Hindlimb muscle (tissue), 1 donor: ENCODE measurements at places on chromosomes 5 and 9. TPM values are rescaled to one million over a fixed set of nuclear protein-coding genes. Genes with fewer than 3 reads are reported as not detected.

DNA sequence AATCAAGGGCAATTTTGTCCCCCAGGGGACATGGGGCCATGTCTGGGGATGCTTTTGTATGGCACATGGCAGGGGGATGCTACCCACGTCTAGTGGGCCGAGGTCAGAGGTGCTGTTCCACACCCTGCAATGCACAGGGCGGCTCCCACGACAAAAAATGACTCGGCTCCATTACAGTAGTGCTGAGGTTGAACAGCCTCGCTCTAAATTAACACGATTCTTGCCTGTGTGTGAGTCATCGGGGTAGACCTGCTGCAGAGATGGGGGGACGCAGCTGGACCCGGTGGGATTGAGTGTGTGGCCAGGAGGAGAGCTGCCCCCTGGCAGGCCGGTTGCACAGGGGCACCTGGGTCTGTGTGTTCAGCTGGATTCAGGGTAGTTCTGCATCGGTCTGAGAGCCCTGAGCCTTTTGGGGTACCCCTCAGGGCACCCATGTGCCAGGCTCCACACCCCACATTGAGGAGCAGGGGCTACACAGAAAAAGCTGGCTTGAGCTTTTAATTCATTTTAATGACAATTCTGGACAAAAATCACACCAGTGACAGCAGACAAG is 20.0 kb upstream of the COL5A1 start:
- DNase-seq, result no peak

DNA sequence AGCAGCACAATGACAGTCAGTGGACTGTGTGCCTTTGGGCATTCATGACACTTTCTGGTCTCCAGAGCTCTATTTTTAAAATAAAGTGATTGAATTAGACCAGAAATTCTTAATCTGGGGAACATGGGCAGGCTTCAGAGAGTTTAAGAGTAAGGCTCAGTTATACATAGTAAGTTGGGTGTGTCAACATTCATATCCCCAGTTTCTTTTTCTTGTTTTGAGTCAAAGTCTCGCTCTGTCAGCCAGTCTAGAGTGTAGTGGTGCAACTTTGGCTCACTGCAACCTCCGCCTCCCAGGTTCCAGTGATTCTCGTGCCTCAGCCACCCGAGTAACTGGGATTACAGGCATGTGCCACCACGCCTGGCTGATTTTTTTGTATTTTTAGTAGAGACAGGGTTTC is 13.7 kb upstream of the KIF4B start:
- no peak for DNase-seq

DNA sequence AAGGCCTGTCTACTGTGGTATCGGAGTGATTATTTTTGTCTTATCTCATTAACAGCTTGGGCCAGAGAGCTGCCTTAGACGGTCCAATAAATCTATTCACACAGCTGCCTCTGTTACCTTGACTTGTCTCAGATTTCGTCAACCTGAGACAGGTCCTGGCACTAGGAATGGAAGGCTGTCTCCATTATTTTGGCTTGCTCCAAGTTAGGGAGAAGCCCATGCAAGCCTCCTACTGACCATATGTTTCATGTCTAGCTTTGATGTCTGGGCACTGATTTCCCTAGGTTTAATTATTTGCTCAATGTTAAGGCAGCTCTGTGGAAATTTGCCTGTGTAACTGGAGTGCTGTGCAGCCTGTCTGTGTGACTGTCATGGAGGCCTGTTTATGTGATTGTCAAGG is 12.4 kb upstream of the RALGPS1 start:
- DNase-seq, result no peak

FAM169A gene
- polyA plus RNA-seq, result 0.44 TPM

GMCL2 gene
- not detected for polyA plus RNA-seq

GRCh38 chr9:14098486-14099180 is 215.3 kb downstream of the NFIB start:
- no peak for DNase-seq

RASGEF1C gene
- 4.9 TPM for polyA plus RNA-seq

BTNL3 gene
- polyA plus RNA-seq, result not detected

ANKRD31 gene
- polyA plus RNA-seq, result 0.14 TPM

DNA sequence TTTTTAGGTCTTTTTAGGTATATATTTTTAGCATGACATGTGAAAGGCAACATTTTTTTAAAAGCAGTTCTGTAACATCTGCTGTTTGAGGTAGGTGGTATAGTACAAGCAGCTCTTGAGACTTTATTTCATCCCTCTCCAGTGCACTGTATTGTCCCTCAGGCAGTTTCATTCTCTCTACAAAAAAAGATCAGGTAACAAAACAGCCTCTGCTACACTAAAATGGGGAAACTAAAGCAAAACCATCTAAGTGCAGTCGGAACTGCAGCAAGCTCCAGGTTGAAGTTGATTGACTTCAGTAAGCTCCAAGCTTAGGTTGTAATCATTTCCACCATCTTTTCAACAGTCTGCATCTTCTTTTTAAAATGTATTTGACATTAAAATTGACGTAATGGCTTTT is 195.6 kb downstream of the DEPDC1B start:
- no peak for DNase-seq

DNA sequence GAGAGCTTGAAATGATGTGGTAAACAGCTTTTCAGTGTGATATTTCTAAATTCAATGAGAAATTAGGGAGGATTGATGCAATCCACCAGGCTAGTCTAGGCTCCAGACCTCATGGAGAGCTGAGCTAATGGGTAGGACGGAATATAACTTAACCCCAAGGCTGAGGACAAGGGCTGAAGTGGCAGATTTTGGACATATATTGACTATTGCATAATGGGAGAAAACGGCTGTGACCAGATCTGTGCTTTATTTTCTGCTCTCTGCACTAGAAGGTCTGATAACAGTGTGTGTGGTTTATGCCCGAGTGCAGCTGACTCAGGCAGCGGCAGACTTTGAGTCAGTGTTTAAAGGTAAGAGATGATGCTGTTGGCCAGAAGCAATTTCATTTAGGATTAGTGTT is 70.6 kb downstream of the ACTBL2 start:
- no peak for DNase-seq

DNA sequence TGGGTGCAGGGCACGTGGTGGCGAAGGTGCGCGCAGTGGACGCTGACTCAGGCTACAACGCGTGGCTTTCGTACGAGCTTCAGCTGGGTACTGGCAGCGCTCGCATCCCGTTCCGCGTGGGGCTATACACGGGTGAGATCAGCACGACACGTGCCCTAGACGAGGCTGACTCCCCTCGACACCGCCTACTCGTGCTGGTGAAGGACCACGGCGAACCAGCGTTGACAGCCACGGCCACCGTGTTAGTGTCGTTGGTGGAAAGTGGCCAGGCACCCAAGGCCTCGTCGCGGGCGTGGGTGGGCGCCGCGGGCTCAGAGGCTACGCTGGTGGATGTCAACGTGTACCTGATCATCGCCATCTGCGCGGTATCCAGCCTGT is 2.1 kb downstream of the PCDHA2 start:
- DNase-seq, result no peak

DNA sequence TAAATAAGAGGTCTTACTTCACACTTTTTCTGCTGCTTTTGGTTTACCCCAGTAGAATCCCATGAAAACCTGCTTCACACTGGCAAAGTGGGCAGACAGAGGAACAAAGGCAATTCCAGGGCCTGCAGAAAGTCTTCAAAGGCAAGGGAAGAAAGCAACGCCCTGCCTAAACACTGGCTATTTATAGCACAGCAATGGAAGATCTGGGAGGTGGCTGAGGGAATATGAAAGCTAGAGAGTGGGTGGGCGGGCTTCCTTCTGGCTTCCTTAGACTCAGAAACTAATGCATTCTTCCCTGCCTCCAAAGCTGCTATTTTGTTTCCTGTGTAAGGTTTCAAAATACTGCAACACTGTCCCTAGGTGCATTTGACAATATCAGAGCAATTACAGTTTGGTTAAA is 46.8 kb downstream of the ELAVL2 start:
- peak; percentile 21 for DNase-seq

DNA sequence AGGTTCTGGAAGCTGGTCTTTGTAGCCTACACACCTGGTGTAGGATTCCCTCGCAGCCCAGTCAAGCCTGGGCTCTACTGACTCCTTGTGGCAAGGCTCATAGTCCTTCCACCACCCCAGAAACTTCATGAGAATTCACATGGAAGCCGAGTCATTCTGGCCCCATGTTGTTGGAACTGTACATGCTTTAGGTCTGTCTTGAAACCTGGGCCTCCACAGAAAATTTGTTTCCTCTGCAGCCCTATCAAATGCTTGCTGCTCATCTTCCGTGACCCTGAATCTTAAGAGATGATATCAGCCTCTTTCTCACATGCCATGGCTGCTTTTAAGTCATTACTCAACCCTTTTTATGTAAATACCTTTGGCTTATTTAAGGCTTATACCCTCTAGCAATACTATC is 113.4 kb upstream of the GRHPR start:
- no peak for DNase-seq

RECK gene
- polyA plus RNA-seq, result 19.0 TPM

- no peak for DNase-seq
Observed at GRCh38 chr5:143446535-143447226, 43.2 kb upstream of the NR3C1 start.

DNA sequence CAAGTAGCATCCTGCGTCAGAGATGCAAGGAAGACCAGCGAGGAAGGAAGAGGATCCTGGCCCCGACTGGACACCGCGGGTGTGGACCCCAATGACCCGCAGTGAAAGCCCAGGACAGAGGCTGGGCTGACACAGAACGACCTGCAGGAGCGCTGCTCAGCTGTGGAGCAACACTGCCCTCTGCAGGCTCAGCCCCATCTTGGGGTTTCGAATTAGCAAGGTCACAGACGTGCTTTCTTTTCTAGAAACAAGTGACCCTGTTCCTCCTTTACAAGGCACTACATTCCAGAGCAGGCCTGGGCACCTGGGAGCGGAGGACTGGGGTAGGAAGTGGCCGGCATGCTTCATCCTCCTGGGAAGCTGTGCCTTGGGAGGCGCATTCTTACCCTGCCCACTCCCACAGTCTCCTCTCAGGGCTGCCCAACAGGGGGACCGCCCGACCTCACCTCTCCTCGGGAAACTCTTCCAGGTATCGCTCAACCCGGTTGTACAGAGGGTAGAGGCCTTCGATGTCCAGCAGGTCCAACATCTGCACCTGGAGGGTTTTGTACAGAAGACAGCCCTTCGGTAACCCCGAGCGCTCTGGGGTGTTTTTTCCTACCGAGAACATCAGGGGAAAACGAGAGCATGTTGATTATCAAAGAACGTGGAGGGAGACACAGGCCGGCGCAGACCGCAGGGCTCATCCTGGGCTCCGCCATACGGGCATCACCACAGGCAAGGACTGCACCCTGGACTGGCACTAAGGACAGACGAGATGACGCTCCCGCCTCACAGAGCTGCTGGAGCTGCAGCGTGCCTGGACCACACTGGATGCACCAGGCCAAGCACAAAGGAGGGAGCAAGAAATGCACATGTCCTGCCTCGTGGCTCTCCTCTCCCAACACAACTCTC is 35.0 kb downstream of the IPPK start:
- peak; percentile 89 for DNase-seq

DNA sequence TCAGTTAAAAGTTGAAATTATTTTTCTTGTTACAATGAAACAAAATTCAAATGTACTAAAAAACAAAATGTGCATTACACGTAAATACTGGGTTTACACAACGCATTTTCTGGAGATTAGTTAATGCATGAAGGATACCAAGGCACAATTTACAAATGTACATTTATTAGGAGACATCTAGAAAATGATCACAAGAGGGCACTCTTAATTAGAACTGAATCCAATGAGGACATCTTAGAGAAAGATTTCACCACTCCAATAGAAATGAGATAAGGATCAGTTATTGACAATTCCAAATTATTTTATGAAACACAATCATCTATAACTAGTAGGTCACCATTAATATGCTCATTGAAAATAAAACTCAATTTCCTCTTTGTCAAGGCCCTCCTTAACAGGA is 36.6 kb upstream of the CDH12 start:
- no peak for DNase-seq

RGS7BP gene
- polyA plus RNA-seq, result 15.2 TPM

GRCh38 chr5:65021527-65022226 is 252.9 kb downstream of the CWC27 start:
- no peak for DNase-seq

DNA sequence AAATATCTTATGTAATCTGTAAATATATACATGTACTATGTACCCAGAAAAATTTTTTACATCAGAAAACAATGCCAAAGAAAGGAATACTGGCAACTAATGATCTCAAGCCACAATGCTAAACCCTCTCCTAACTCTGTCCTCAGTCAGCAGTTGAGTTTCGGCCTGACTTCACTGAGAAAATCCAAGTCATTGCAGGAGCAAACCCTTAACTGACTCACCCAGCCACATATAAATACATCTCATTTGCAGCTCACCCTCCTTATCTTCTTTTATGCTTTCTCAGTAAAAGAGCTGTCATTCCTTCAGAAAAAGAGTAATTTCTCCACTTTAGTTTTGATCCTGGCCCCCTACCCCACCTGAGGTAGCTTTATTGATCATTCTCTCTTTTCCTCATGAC is 46.1 kb upstream of the TMED7 start:
- no peak for DNase-seq

GRCh38 chr5:33491941-33492340 is 51.2 kb downstream of the TARS1 start:
- no peak for DNase-seq

DNA sequence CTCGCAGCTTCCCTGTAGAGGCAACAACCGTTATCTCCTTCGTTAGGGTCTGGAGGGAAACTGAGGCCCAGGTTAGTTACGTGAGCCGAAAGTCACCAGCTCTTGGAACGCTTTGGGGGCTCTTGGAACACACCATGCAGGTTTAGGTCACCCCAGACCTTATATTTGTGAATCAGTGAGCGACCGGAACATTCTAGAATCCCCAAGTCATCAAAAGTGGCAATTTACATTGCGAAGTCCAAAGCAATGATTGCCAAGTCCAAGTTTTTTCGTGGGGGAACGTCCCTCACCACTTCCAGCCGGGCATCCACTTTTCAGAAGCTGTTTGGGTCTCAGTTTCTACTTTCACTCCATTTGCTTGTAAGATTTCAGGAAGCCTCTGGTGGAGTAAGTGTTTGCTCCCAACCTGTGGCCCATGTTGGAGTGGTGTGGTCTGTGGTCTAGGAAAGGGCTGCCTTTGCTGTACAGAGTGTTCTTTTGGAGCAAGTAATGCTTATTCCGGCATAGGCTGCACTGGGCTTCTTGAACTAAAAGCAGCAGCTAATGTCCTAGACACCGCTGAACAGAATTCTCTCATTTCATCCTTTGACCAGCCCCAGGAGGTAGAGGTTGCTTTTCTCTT is 32.8 kb upstream of the SPRY4 start:
- DNase-seq, result no peak

- no peak for DNase-seq
Observed at GRCh38 chr9:93960971-93961841, 6.1 kb upstream of the BARX1 start.

DNA sequence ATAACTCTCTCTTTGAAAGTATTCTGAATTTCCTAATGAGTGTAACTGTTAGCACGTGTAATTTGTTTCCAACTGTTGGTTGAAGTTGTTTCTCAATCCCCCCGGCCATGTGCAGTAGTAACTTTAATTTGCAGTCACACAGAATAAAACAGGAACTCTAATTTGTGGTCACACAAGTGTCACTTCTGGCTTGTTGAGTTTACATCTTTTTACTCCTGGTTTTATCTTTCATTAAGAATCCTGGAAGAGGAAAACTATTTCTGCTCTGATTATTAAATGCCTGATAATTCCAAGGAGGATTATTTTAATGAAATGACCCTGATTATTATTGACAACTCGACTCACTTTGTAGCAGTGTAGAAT is 1.2 kb downstream of the SCAMP1 start:
- no peak for DNase-seq

- no peak for DNase-seq
Observed at GRCh38 chr5:19975795-19976194, 12.2 kb downstream of the CDH18 start.

- no peak for DNase-seq
Observed at GRCh38 chr5:61551637-61552313, 219.7 kb downstream of the ZSWIM6 start.

RNF183 gene
- not detected for polyA plus RNA-seq

ELOVL7 gene
- polyA plus RNA-seq, result 0.30 TPM

ADAM19 gene
- polyA plus RNA-seq, result 17.7 TPM

NOTCH1 gene
- polyA plus RNA-seq, result 38.6 TPM
